ENCODE measurements at places on chromosomes 12 and 14. TPM values are rescaled to one million over a fixed set of nuclear protein-coding genes. Genes with fewer than 3 reads are reported as not detected.

Gene ACSM4
- not detected for polyA plus RNA-seq

Gene RIN3
- polyA plus RNA-seq, result 9.5 TPM

Gene NELL2
- 50.8 TPM for polyA plus RNA-seq

Gene HOXC4
- polyA plus RNA-seq, result 0.54 TPM

Gene REM2
- polyA plus RNA-seq, result 0.81 TPM

Gene CFAP54
- polyA plus RNA-seq, result not detected

Gene RASAL1
- 0.16 TPM for polyA plus RNA-seq

Gene TESPA1
- 0.81 TPM for polyA plus RNA-seq

Gene OLR1
- polyA plus RNA-seq, result not detected

Gene SYNJ2BP
- 26.6 TPM for polyA plus RNA-seq

Gene PARPBP
- polyA plus RNA-seq, result 9.9 TPM

DNA sequence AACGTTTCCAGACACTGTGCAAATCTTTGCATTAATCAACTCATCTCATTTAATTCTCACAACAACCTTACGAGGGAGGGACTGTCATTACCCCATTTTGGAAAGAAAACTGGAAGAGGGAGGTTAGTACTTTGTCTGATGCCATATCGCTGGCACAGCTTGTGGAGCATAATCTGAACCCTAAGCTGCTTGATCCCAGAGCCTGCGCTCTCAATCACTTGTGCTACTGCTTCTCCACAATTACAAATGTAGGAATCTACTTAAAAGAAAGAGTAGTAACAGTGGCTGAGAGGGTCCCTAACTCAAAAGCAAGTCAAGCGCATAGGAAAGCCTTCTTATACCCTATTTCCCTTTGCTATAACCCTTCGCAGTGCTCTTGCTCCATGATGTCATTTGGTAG, 3.2 kb downstream of the EFS start:
- H3K27ac ChIP-seq, result no peak overlapping the region
- H3K27me3 ChIP-seq, result peaks cover 7% of the 10 kb centered on the region
- no peaks in the 10 kb centered on the region for H3K36me3 ChIP-seq
- no peak for DNase-seq
- H3K4me1 ChIP-seq, result peaks cover 3% of the 10 kb centered on the region

- H3K27ac ChIP-seq, result no peak overlapping the region
- H3K4me3 ChIP-seq, result no peak overlapping the region
- H3K36me3 ChIP-seq, result no peaks in the 10 kb centered on the region
- no peaks in the 10 kb centered on the region for H3K27me3 ChIP-seq
- no peaks in the 10 kb centered on the region for H3K4me1 ChIP-seq
Observed at GRCh38 chr12:59396519-59396918, 199.3 kb upstream of the SLC16A7 start.

DNA sequence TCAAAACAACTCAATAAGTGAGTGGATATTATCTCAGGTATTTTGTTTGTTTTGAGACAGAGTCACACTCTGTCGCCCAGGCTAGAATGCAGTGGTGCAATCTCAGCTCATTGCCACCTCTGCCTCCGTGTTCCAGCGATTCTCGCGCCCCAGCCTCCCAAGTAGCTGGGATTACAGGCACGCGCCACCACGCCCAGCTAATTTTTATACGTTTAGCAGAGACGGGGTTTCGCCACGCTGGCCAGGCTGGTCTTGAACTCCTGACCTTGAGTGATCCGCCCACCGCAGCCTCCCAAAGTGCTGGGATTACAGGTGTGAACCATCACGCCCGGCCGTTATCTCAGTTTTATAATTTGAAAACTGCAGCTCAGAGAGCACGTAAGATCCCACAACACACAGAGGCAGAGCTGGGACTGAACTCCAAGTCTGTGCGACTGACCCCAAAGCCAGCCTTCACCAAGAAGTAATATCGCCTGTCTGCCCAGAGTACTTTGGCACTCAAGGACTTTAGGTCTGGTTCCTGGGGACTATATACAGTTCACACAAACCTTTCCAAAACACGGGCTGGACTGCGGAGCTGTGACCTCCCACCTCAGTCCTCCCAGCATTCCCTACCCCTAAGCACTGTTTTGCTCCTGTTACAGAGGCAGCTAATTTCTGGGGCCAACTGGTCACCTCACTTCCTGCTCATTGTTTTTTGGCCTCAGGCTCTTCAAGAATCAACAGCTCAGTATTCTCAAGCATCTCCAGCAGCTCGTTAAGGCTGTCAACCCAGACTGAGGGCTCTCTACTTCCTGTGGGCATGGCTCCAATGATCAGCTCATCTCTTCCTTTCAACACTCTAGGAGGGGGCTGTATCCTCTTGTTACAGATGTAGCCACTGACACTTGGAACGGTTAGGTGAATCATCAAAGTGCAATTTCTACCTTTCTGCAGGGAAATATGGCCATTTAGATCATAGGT, 22.5 kb downstream of the TESC start:
- H3K27me3 ChIP-seq, result no peaks in the 10 kb centered on the region
- no peak overlapping the region for H3K4me3 ChIP-seq
- DNase-seq, result no peak
- no peaks in the 10 kb centered on the region for H3K4me1 ChIP-seq

- no peaks in the 10 kb centered on the region for H3K36me3 ChIP-seq
- no peaks in the 10 kb centered on the region for H3K27me3 ChIP-seq
- no peak overlapping the region for H3K27ac ChIP-seq
- DNase-seq, result no peak
Observed at GRCh38 chr12:67413577-67413976, 144.4 kb downstream of the CAND1 start.

DNA sequence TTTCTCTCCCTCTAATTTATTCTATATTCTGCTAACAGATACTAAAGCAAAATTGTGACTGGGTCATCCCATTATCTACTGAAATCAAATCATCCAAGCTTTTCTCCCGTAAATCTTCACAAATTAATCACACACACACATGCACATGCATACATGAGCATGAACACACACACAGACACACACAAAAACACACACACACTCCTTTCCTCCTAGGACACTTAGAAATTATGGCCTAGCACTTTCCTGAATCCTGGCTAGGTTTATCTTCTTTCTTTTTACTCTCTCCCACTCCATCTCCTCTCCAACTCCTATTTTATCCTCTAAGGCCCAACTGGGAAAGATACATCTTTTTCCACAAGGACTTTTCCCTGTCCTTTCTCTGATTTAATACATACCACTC, 255.6 kb upstream of the G2E3 start:
- no peak overlapping the region for H3K27ac ChIP-seq
- H3K4me1 ChIP-seq, result no peaks in the 10 kb centered on the region
- no peaks in the 10 kb centered on the region for H3K36me3 ChIP-seq
- H3K4me3 ChIP-seq, result no peak overlapping the region
- H3K27me3 ChIP-seq, result no peaks in the 10 kb centered on the region

All from small intestine (tissue), 16 donors.